SK-MEL-5 (cell line): ENCODE measurements at places on chromosomes 1 and 21. TPM values are rescaled to one million over a fixed set of nuclear protein-coding genes. Genes with fewer than 3 reads are reported as not detected.

Gene GSTM4
- total RNA-seq: 32.1 and 43.6 TPM in 2 replicates

GRCh38 chr1:4671828-4672227 lies 17.4 kb downstream of the AJAP1 start:
- no peak for DNase-seq

GRCh38 chr1:7295946-7296345 lies 475.1 kb upstream of the VAMP3 start:
- DNase-seq: no peak

Gene LYPD8
- 2.3 and 2.4 TPM in 2 replicates for total RNA-seq

GRCh38 chr1:245645894-245646293 lies 491.1 kb downstream of the KIF26B start:
- no peak for DNase-seq

Gene FUCA1
- total RNA-seq: 33.5 and 40.2 TPM in 2 replicates

Gene RGS1
- total RNA-seq: 0.16 and 0.29 TPM in 2 replicates

DNA sequence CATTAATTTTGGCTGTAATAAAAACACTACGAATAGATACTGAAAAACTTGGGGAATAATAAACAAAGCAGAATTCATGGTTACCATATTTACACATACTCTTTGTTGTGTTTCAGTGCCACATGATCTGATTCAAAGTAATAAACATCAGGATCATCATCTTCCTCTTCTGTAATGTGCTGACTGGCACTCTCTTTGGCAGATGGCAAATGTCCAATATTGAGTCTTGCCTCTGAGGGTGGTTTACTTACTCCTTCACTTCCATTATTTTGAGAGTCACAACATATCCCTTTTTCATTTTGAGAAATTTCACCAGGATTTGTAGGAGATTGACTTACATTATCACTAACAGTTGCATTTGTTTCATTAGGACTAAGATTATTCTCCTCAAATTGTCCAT lies 50.7 kb downstream of the ZZZ3 start:
- DNase-seq: no peak

Gene DNALI1
- not detected in 2 replicates for total RNA-seq

- DNase-seq: no peak
These were observed 40.3 kb downstream of the RGS5 start for GRCh38 chr1:163162381-163162914.

DNA sequence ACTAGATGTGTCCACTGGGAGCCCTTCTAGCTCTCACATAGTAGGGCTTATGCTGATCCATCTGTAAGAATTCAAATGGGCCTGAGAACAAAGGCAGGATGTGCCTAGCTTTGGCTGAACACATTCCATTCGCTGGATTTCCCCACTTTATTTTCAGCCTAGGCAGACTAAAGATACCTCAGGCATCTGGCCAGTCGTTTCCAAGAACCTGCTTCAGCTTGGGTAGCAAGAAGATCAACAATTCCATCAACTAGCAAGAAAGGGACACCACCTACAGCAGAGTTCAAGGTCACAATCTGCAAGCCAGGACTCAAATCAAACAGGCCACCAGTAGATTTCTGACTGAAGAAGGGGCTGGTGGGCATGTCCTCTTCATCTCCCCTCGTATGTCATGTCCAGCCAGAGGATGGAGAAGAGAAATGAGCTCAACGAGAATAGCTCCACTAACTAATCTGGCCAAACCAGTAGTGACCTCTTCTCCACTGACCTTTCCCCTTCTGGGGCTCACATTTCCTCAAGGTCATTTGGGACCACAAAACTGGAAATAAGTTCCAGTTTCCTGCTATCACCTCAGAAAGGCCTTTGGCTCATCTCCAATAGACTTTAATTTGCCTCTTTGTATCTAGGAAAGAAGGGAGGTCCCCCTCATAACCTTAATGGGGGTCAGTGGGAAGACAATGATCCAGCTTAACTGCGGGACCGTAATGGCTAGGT lies 14.2 kb downstream of the TXNIP start:
- DNase-seq: no peak

- DNase-seq: no peak
These were observed 135.0 kb upstream of the NFIA start for GRCh38 chr1:60947367-60947766.

Gene SPRR2E
- not detected in 2 replicates for total RNA-seq

DNA sequence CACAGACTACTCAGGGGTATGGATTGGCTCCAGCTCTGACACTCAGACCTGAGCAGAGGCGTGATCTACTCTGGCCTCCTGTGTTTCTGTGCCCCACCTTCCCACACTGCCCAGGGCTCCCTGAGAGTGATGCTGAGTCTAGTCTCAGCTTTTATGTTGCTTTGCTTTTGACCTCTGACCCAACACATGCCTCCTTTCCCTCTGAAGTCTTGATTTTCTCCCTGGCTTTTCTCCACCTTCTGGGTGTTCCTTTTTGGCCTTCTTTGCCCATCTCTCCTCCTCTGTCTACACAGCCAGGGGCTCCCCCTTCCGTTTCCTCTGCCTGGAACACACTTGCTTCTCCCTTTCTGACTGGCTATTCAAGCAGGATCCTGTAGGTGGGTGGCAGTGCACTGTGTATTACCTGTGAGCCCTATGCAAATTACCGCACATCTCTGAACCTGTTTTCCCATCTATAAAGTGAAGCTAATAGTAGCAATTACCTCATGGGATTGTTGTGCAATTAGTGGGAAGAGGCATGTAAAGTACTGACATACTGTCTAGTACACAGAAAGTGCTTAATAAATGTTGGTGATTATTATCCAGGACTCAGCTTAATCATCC lies 13.7 kb upstream of the MEX3A start:
- DNase-seq: no peak

Gene TNNT2
- not detected in 2 replicates for total RNA-seq

GRCh38 chr1:232548691-232549090 lies 81.2 kb downstream of the SIPA1L2 start:
- DNase-seq: no peak

DNA sequence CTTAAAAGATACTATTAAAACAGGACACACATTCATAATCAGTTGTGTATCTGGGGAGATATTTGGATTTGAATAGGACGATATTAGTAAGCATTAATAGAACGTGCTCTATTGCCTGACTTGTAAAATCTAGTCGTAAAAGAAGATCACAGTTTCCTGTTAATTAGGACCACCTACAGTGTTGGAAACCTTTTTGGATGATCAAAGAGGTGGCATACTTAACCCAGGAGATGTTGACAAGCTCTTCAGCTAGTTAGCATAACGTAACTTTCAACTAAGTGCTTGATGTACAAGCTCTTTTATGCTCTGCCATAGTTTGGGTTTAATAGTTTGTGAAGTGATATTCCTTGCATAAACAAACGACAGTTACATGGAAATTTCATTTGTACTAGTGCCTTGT lies 293.3 kb upstream of the NR5A2 start:
- no peak for DNase-seq

- no peak for DNase-seq
These were observed 39.1 kb upstream of the ENAH start for GRCh38 chr1:225691861-225692516.

DNA sequence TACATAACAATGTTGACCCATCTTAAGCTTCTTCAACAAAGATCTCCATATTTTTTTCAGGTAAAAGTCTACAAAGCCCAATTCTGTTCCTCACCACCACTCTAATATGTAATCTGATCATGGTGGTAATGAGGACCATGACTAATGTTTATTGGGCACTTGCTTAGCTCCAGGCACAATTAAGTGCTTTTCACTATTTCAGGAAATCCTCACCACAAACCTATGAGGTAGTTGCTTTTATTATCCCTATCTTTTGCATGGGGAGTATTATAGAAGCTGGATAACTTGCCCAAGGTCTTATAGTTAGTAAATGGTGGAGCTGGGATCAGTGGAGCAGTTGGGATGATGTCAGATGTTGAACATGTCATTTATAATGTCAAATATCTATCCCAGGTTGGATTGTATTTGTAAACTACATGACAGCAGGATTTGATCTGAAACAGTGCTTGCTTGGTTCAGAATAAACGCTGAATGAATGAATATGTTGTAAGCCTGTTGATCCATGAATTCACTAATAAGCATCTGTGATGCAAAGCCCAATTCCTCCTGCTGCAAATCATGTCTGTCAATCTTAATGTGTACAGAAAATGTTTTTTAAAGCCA lies 283.3 kb upstream of the ST6GALNAC5 start:
- no peak for DNase-seq

DNA sequence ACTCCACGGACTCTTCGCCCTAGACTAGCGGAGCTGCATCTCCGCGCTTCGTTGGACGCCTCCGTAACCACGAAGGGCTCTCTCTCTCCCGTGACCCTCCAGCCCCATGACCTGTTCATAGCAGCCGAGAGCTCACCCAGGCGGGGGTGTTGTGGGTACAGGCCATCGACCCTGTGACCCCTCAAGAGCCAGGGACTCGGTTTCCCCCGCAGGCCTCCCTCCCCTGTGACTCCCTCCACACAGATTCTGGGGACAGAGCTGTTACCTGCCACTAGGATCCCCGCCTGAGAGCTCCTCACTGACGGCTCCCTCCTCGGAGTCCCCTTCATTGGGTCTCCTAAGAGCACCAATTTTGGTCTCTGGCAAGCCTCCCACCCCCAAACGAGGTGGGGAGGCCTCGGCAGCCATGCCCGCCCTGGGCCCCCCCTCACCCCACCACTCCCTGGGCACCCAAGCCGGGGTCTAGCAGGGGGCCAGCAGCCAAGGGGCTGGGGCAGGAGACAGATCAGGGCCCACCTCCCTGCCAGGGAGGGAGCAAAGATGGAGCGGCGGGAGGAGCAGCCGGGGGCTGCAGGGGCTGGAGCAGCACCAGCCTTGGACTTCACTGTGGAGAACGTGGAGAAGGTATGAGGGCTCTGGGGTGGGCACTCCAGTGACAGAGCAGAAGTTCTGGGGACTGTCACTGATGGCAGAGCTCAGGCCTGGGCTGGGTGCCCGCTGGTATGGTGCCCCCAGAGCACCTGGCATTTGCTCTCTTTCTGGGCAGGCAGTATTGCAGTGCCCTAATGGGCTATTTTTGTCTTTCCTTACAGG lies 517 bp downstream of the IPO13 start:
- DNase-seq: no peak

Gene PRAMEF25
- total RNA-seq: not detected in 2 replicates

DNA sequence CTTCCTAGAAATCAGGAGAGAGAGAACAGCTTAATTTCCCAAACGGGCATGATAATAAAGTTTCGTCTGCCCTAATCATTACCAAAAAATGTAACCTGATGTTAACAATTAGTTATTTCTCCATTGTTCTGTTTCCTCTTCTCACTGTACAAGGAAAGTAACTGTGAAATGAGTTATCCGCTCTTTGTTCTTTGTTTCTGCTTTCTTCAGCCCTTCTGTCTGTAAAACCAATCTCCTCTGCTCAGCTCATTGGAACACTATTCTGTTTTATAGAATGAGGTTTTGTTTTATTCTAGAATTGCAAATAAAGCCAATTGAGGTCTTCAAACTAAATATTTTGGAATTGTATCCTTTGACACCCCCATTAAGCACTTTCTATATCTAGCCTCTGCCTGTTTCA lies 8.8 kb upstream of the THEM4 start:
- peak; percentile 36 for DNase-seq

- no peak for DNase-seq
These were observed 27.0 kb upstream of the NPL start for GRCh38 chr1:182762536-182762935.

DNA sequence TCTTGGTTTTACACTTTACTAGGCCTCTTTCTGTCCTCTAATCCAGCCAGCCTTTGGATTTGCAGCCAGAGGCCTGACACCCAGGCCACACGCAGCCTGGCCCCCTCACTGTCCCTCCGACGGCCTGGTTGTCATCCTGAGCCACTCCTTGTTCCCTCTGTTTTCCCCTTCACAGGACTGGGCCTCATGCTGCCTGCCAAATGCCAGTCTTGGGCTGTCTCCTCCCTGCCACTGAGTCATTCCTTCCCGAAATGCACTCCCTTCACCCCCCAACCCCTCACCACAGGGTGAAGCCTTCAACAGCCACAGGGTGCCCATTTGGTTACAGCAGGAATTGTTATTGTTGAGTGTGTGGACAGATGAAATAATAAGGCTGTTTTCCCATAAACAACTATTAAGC lies 21.3 kb downstream of the ACOT11 start:
- no peak for DNase-seq

GRCh38 chr1:245014247-245015029 lies 140.3 kb upstream of the KIF26B start:
- no peak for DNase-seq

- peak; percentile 33 for DNase-seq
These were observed 642.8 kb downstream of the PLA2G4A start for GRCh38 chr1:187471555-187471954.

- DNase-seq: no peak
These were observed 647.5 kb upstream of the CHRM3 start for GRCh38 chr1:238738892-238739291.

- no peak for DNase-seq
These were observed 146.2 kb downstream of the AK5 start for GRCh38 chr1:77428068-77428467.

Gene OPTC
- total RNA-seq: not detected in 2 replicates

GRCh38 chr21:45060675-45061311 lies 13.6 kb upstream of the ADARB1 start:
- DNase-seq: peak; percentile 75

- DNase-seq: peak; percentile 47
These were observed 12.1 kb downstream of the FOXD2 start for GRCh38 chr1:47449822-47450552.

- no peak for DNase-seq
These were observed 106.6 kb downstream of the ACTL8 start for GRCh38 chr1:17861685-17862084.

GRCh38 chr1:23035823-23036452 lies 16.7 kb downstream of the KDM1A start:
- DNase-seq: no peak

Gene LCE3E
- total RNA-seq: not detected in 2 replicates

Gene S100A9
- not detected in 2 replicates for total RNA-seq

Gene TRIM46
- total RNA-seq: 0.85 and 1.3 TPM in 2 replicates

Gene RBM11
- total RNA-seq: 1.6 and 2.0 TPM in 2 replicates

DNA sequence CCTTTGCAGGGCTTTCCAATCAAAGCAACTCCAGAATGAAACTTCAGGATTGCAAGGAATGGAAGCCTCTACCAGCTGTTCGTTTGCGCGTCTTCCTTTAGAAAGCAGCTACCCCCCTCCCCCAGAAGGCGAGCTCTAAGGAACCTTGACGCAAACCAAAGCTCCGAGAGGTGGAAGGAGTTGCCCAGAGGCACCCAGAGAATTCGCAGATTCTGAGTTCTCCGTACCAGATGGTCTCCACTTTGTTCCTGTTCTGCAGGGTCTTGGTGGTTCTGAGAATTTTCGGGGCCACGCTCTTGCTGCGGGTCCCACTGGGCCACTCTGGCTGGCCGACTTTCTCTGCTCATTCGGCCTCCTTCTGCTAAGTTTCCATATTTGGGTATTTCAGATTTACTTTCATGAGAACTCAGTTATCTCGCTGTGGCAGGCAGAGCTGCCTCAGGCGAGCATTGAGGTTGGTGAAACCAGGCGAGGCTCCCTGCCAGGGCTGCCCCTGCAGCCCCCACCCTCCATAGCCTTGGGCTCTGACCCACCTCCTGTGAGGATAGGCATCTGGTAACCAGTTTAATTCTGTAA lies 801 bp downstream of the TRAF5 start:
- peak; percentile 30 for DNase-seq

- peak; percentile 64 for DNase-seq
These were observed 24.5 kb upstream of the LRRC8C start for GRCh38 chr1:89608319-89608983.

GRCh38 chr1:89125913-89126580 lies at the start of gene GBP2:
Gene GBP2, minus strand, starts transcription at chr1:89126114. Its CDS starts 4,148 bp downstream, at chr1:89121966.
- DNase-seq: no peak

Gene MYOC
- not detected in 2 replicates for total RNA-seq

GRCh38 chr1:196433000-196433399 lies 175.2 kb downstream of the KCNT2 start:
- DNase-seq: no peak

GRCh38 chr1:59163268-59164092 lies 133.4 kb upstream of the FGGY start:
- peak; percentile 21 for DNase-seq

GRCh38 chr1:63868268-63868781 lies 94.5 kb downstream of the ROR1 start:
- peak; percentile 66 for DNase-seq
